Sigmoid colon (tissue), 7 donors: ENCODE measurements at places on chromosomes 7 and 10.

- DNase-seq = no peak
- H3K4me1 ChIP-seq = peaks cover 29% of the 10 kb centered on the region
- H3K4me3 ChIP-seq = peak within 1 kb of the TSS; percentile 31
- H3K27me3 ChIP-seq = no peaks in the 10 kb centered on the region
- peak within 1 kb of the TSS; percentile 79 for H3K27ac ChIP-seq
Measured at GRCh38 chr7:114414156-114415063, at the start of gene FOXP2. FOXP2 (plus strand) TSS chr7:114414815; CDS start chr7:114426512, 11,697 bp downstream.

GRCh38 chr10:62057359-62057758 is 155.9 kb downstream of the ARID5B start:
- H3K4me3 ChIP-seq = peak overlapping the region; percentile 21
- no peaks in the 10 kb centered on the region for H3K27me3 ChIP-seq
- DNase-seq = no peak
- no peaks in the 10 kb centered on the region for H3K36me3 ChIP-seq

DNA sequence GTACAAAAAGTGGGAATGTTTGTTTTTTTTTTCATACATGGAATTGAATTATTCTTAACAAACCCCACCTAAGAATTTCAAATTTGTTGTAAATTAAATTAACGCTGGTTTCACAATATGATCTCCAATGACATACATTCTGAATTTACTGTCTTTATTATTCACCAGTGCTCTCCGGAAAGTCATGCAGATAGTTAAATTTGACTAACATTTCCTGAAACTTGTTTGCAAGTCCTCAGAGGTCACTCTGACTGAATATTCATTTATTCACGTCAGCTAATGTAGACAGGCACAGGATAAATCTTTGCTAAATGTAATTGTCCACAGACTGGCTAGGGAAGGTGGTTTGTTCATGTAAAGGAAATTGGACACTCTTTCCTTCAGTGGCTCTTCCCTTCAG is 730.4 kb downstream of the PHTF2 start:
- H3K36me3 ChIP-seq = no peaks in the 10 kb centered on the region
- H3K27ac ChIP-seq = no peak overlapping the region
- no peak overlapping the region for H3K4me3 ChIP-seq
- H3K4me1 ChIP-seq = no peaks in the 10 kb centered on the region

- H3K27me3 ChIP-seq = no peaks in the 10 kb centered on the region
- H3K4me1 ChIP-seq = no peaks in the 10 kb centered on the region
- no peak overlapping the region for H3K27ac ChIP-seq
- no peak overlapping the region for H3K4me3 ChIP-seq
Measured at GRCh38 chr7:6248581-6248980, 23.8 kb downstream of the CYTH3 start.
